Kidney epithelial cell (primary cell): ENCODE measurements at places on chromosomes 6 and 20. TPM values are rescaled to one million over a fixed set of nuclear protein-coding genes. Genes with fewer than 3 reads are reported as not detected.

DDRGK1 gene
- total RNA-seq: 89.8 and 108 TPM in 2 replicates

ADGRG6 gene
- total RNA-seq: 30.3 and 39.1 TPM in 2 replicates

NEURL2 gene
- 7.9 and 9.0 TPM in 2 replicates for total RNA-seq

IL17F gene
- total RNA-seq: not detected in 2 replicates

OR2J3 gene
- total RNA-seq: not detected in 2 replicates

SLC52A3 gene
- total RNA-seq: 2.7 and 2.8 TPM in 2 replicates

FAM8A1 gene
- total RNA-seq: 9.8 and 12.3 TPM in 2 replicates

CCN5 gene
- not detected in 2 replicates for total RNA-seq

MOG gene
- total RNA-seq: not detected in 2 replicates

MCHR2 gene
- not detected in 2 replicates for total RNA-seq

COX4I2 gene
- total RNA-seq: 0.25 TPM in 1 of 2 replicates, not detected in the other

XKR7 gene
- 0.08 and 0.34 TPM in 2 replicates for total RNA-seq

CTCFL gene
- total RNA-seq: 0.17 and 0.41 TPM in 2 replicates

TREM2 gene
- not detected in 2 replicates for total RNA-seq

NKX2-2 gene
- not detected in 2 replicates for total RNA-seq

XPO5 gene
- total RNA-seq: 53.3 and 54.8 TPM in 2 replicates

NHLRC1 gene
- 3.1 and 4.5 TPM in 2 replicates for total RNA-seq

MOCS3 gene
- total RNA-seq: 9.5 and 10.0 TPM in 2 replicates
